ENCODE measurements at places on chromosomes 2 and 18.

DNA sequence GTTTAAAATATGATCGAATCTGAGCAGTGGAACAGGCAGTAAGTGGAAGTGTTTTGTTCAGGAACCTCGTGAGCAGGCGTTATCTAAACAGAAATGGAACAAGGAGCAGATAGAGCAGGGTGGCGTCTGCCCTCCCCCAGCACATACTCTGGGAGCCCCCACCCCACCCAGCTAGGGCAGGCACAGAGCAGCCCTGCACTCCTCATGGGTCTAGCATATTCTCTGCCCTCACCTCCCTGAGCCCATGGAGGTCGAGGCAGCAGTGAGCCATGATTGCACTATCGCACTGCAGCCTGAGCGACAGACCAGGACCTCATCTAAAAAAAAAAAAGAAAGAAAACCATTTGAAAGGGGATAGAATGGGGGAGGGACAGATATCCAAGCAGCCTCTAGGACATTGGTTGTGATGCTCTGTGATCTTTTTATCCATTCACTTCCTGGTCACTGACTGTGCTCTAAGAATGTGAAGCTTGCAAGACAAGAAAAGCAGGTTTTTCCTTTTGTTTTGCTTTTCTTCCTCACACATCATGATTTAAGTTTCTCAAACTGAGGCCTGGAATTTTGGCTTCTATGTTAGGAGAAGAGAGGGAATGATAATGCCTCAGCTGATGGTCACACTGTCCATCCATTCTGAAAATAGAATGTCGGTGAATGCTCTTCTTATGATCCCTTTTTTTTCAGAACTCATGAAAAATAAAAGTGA lies 3.1 kb downstream of the MLPH start:
- no peak for DNase-seq

DNA sequence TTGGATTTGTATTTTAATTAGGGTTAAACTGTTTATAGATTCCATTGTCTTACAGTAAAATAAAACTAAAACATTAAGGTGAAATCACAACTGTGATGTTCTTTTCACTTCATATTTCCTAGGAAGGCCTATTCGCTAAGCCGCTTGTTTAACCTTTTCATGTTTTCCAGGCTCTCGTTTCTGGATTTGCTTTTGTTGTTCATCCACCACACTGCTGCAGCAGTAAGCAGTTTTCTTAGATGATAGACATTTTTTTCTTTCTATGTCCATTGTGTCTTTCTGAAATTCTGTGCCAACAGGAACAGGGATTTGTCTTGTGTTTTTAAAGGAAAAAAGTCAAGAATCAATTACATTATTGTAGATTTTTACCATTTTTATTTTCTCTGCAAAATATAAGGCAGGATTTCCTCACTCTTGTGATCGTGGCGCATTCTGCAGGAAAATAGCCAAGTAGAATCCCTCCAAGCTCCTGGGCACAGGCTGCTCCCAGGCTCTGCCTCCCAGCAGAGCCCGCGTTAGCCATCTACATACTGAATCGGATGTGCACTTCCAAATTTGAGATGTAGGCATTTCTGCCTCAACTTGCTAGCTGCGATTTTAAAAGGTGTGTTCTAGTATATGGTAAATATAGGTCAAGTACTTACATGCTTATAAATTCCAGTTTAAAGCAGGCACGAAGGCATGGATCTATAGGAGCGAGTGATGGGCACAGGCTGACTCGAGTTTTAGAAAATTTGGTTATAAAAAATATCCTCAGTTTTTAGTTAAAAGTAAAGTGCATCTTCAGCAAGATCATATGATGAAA lies 10.2 kb downstream of the TSHZ1 start:
- no peak for DNase-seq

DNA sequence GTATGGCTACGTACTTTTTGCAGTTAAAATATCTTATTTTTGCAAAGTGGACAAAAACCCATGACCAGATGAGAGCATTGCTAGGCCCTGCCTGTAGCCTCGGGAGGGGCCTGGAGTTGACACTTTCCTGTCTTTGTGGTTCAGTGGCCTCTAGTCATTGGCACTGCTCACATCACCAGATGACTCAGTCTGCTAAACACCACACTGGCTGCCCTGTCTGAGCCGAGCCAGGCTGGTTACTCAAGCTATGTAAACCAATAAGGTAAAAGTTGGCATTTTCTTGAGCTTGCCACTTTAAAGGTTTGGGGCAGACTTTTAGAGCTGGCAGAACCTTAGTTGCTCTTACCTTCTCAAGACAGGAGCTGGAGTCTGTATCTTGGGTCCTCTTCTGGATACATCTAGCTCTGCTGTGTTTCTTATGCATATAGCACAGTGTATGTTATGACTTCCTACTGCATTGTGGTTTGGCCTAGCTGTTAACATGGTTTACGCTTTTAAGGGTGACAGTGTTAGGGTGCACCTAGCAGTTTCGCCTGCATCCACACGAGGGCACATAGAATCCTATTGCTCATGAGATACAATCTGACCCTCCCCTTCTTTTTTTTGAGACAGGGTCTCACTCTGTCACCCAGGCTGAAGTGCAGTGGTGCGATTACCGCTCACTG lies 76.4 kb downstream of the AP1S3 start:
- DNase-seq = no peak

DNA sequence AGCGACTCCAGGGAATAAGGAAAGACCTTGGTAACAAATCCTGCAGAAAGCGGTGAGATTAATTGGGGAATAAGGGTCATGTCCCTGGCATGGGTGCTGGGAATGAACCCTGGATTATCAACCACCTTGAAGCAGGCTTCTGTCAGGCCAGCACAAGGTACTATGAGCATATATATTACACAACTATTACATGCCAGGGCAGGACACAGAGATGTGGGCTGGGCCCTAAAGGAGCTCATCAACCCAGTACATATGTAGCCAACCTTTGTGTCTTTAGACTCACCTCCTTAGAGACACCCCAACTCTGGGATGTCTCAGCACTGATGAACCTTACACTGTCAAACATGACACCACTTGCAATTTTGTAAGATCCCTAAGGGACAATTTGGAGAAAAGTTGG lies 3.4 kb downstream of the SFXN5 start:
- DNase-seq = no peak

DNA sequence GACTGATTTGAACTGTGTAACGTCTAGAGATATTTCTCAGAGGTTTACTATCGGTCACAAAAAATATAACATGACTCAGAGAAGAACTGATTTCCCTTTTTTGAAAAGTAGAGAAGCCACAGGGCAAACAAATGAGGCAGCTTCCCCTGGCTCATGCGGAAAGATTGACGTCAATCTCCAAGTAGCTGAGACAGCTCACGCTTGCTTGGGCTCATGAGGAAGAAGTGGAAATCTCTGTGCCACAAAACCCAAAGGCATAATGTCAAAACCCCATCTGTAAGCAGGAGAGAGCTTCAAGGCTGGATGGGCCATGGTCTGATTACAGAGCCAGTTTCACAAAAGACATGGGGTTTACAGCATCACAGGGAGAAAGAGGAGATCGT lies 188.1 kb downstream of the ARL4C start:
- DNase-seq = no peak

- peak; percentile 60 for DNase-seq
These were observed at the start of gene SNRNP27 for GRCh38 chr2:69893684-69894551. SNRNP27 (plus strand) TSS chr2:69893956; CDS start chr2:69893985, 29 bp downstream.

- DNase-seq = no peak
These were observed 435.7 kb downstream of the ZEB2 start for GRCh38 chr2:144084114-144084661.

GRCh38 chr2:120548627-120549608 lies 186.8 kb upstream of the GLI2 start:
- DNase-seq = no peak

- DNase-seq = no peak
These were observed 364.9 kb downstream of the ANAPC1 start for GRCh38 chr2:111519071-111519470.

DNA sequence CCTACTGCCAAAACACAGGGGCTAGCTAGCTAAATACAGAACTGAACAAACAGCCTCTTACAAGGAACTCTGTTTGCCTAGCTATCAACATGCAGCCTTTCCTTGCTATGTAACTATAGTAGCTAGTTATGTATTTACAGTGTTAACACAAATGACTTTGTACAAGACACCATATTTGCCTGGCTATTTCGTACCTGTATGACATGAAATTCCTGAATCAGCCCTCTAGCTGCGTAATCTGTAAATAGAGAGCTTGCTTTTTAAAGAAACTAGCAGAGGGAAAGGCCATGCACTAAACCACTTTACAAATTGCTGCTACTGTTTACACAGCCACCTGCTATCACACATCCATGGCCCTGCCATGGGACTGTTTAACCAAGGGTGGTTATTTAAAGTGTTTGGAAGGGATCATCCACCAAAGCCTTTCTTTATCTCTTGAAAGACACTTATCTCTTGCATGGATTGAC lies 248.7 kb downstream of the TFCP2L1 start:
- peak; percentile 65 for DNase-seq

GRCh38 chr2:26043862-26044696 lies 10.2 kb downstream of the RAB10 start:
- no peak for DNase-seq
